Lung (tissue), 17 donors: ENCODE measurements at places on chromosomes 6 and 20. TPM values are rescaled to one million over a fixed set of nuclear protein-coding genes. Genes with fewer than 3 reads are reported as not detected.

The WFDC12 gene
- polyA plus RNA-seq = 5.9 TPM

The CPXM1 gene
- 1.5 TPM for polyA plus RNA-seq

The CDS2 gene
- polyA plus RNA-seq = 15.7 TPM

The LY6G6D gene
- polyA plus RNA-seq = not detected

The TRIM26 gene
- 32.1 TPM for polyA plus RNA-seq

The TCP11 gene
- 0.16 TPM for polyA plus RNA-seq

The WTAP gene
- 70.8 TPM for polyA plus RNA-seq

The PSORS1C1 gene
- polyA plus RNA-seq = 10.8 TPM

The VSX1 gene
- not detected for polyA plus RNA-seq

The PROKR2 gene
- polyA plus RNA-seq = not detected

The PLCB4 gene
- 2.8 TPM for polyA plus RNA-seq

The HSPA12B gene
- polyA plus RNA-seq = 11.4 TPM

The SLC24A3 gene
- 1.9 TPM for polyA plus RNA-seq

The RMND1 gene
- polyA plus RNA-seq = 10.2 TPM

The ZNF322 gene
- polyA plus RNA-seq = 5.8 TPM

The TMEM244 gene
- not detected for polyA plus RNA-seq

The OTOR gene
- polyA plus RNA-seq = not detected

The BTNL2 gene
- not detected for polyA plus RNA-seq

The LGSN gene
- polyA plus RNA-seq = 0.29 TPM

The BTN3A1 gene
- polyA plus RNA-seq = 14.4 TPM

The FOXP4 gene
- 21.7 TPM for polyA plus RNA-seq

The FHL5 gene
- polyA plus RNA-seq = 6.3 TPM

The TSBP1 gene
- not detected for polyA plus RNA-seq

The CST8 gene
- polyA plus RNA-seq = not detected

The JAG1 gene
- polyA plus RNA-seq = 32.3 TPM

The CRISP1 gene
- not detected for polyA plus RNA-seq

The VWA7 gene
- polyA plus RNA-seq = 6.7 TPM
